ENCODE measurements at places on chromosomes 1 and 21.

GRCh38 chr1:21673277-21673780 lies 4.2 kb upstream of the RAP1GAP start:
- peak; percentile 73 for DNase-seq

DNA sequence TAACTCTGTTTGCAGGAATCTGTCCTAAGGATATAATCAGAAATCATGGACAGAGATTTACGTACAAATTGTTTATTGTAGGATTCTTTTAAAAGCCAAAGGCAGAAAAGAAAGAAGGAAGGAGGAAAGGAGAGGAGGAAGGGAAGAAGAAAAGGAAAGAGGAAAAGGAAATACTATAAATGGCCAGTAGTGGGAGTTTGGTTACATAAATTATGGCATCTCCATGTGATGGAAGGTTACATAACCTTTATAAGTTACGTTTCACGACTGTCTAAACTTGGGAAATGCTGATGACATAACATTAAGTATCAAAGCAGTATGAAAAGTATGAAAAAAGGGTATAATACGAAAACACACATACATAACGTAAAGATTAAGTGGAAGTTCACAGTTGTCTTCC lies 39.0 kb downstream of the SMYD2 start:
- DNase-seq, result no peak

- no peak for DNase-seq
Measured at GRCh38 chr1:201153474-201154388, 543 bp downstream of the TMEM9 start.

- no peak for DNase-seq
Measured at GRCh38 chr1:182561456-182561855, 27.6 kb downstream of the RNASEL start.

DNA sequence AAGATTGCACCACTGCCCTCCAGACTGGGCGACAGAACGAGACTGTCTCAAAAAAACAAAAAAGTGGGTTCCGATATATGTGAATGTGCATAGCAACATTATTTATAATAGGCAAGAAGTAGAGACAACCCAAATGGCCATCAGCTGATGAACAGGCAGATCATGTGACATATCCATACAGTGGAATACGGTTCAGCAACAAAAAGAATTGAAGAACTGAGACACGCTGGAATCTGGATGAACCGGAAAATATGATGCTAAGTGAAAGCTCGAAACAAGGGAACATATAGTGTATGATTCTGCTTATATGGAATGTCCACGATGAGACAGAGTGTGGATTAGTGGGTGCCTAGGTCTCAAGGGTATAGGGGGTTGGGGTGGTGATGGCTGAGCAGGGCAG lies 28.5 kb upstream of the MORC3 start:
- DNase-seq, result no peak
